Stimulated activated CD8-positive, alpha-beta memory T cell treated with anti-CD3 and anti-CD28 coated beads, Interleukin-7, amount 100 ng/mL, for 1 hour (primary cell): ENCODE measurements at places on chromosomes 2 and 18.

DNA sequence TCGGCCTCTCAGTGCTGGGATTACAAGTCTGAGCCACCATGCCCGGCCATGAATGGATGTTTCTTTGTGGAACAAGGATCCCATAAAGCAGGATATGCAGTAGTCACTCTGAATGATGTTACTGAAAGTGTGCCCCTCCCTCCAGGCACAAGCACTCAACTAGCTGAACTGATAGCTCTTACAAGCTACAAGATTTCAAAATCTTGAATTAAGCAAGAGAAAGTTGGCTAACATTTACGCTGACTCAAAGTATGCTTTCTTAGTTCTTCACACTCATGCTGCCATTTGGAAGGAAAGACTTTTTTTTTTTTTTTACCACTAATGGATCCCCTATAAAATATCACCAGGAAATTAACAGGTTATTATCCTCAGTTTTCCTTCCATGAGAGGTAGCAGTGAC lies 549.0 kb upstream of the PKDCC start:
- DNase-seq = no peak

GRCh38 chr18:55385770-55386169 lies 202.2 kb downstream of the TCF4 start:
- DNase-seq = no peak

GRCh38 chr2:128377071-128377910 lies 58.6 kb upstream of the HS6ST1 start:
- DNase-seq = no peak

- no peak for DNase-seq
These were observed 40.9 kb upstream of the MBP start for GRCh38 chr18:77173275-77174030.

- no peak for DNase-seq
These were observed 51.1 kb downstream of the RTN4 start for GRCh38 chr2:54999182-54999581.

DNA sequence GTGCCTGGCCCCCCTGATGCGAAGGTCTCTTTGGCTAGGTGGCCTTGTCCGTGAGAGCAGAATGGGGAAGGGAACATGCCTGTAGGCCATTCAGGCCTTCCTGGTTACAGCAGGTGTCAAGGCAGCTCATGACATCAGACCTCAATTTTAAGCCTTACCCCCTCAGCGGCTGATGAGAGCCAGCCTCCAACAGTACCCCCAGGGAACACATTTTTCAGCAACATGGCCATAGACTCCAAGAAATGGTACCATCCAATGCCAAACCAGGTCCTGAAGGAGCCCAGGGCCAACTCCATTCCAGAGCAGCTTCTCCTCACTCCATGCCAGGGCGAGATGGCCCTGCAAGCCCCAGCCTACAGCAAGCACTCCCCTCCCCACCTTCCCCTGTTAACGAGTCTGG lies 199.2 kb downstream of the SMAD2 start:
- DNase-seq = no peak

GRCh38 chr2:239249776-239250175 lies 151.0 kb downstream of the HDAC4 start:
- DNase-seq = no peak

GRCh38 chr2:175808858-175809257 lies 193.2 kb downstream of the LNPK start:
- DNase-seq = no peak

DNA sequence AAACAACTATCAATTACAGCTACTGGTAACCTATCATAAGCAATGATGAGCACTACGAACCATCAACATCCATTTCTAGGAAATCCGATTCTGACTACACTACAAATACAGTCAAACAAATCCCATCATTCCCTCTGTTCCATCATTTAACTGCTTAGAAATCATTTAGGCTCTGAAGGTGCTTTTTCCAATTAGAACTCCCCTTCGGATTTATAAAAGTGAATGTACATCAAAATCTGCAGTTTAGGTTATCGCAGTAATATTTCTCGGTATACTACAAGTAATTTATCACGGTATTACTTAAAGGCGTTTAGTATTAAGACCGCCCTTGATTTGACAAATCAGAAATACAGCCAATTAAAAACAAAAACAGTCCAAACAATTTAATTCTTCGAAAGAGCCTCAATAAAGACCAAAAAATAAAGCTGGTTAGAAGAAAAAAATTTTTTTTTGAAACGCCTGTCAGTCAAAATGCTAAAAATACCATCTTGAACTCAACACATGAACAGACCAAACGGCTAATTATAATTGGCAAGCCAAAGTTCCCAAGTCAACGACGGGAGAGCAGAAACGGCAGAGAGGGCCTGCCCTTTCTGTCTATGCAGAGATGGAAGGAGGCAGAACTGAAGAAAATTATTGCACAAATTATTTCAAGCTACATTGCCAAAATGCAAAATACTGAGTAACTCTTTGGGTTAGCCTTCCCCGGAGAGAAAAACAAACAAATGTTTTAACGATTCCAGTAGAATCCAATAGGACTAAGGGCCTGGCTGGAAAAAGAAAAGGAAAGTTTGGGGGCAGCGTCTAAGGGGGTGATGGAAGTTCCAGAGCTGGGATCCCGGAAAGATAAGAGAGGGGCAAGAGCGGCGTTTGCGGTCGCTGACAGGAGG lies 1.2 kb downstream of the VPS54 start:
- DNase-seq = no peak

DNA sequence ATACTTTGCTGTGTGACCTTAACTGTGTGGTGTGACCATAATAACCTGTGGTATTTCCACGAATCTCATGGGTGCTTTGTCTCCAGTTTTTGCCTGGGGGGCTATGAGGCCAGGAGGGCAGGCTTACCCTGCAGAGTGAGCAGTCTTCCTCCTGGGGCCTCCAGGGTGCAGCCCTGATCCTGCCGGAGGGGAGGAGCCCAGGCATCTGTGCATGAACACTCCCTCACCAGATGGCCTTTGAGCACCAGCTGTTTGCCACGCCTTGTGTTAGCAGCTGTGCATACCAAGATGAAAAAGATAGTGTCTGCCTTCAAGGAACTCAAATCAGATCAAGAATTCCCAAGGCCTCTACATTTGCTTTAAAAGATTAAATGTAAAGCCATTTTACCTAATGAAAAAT lies 75.0 kb upstream of the RBM44 start:
- no peak for DNase-seq

DNA sequence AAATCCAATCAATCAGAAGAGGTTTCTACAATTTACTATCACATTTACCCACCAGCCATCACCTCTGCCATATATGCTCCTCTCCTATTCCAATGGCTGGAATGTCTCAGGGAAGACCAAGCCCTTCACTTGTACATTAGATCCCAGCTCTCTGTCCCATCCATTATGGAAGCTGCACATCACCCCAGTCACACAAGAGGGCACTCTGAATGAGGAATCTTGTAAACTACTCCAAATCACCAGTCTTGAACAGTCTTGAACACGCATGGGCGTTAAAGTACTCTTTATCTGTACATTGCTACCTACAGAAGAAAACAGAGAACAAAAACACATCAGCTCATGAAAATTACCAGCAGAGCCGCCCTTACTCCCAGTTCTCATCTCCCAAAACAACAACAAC lies 38.7 kb downstream of the ZC3H8 start:
- DNase-seq = no peak

- DNase-seq = no peak
These were observed 108.1 kb upstream of the CD302 start for GRCh38 chr2:159905926-159906714.

- DNase-seq = no peak
These were observed 101.4 kb downstream of the NFATC1 start for GRCh38 chr18:79496978-79497637.

DNA sequence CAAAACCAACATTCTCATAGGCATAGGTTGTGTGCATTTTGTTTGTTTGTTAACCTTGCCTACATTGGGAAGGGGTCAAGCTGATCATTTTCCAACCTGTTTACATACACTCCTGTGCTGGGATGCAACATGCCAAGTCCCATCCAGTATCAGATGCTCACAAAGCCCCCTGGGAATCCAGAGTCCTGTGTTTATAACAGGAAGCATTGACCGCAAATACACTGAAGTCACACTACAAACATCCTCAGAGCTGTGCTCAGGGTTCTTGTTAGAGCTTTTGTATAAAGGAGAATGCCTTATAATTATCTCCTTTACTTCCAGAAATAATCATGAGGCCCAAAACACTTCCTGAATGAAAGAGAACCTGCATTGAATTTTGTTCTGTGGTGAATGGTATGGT lies 488.7 kb upstream of the TCF4 start:
- no peak for DNase-seq

- DNase-seq = no peak
These were observed 84.2 kb upstream of the FAM136A start for GRCh38 chr2:70385966-70386595.

DNA sequence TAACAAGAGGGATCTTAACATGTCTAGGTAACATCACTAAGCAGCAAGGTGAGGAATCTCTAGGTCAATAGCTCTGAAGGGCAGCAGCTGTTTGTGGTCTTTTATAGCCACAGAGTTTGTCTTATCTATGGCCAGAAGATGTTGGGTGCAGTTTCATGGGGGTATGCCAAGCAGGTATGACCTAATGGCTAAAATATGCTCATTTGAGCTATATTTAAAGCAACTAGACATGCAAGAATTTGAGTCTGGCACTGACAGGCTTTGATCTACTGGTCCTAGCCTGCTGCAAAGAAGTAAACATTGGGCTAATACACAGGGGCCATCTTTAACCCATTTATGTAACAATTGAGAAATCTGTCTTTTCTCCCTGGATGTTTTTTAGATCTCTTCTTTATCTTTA lies 13.9 kb upstream of the UGP2 start:
- no peak for DNase-seq

DNA sequence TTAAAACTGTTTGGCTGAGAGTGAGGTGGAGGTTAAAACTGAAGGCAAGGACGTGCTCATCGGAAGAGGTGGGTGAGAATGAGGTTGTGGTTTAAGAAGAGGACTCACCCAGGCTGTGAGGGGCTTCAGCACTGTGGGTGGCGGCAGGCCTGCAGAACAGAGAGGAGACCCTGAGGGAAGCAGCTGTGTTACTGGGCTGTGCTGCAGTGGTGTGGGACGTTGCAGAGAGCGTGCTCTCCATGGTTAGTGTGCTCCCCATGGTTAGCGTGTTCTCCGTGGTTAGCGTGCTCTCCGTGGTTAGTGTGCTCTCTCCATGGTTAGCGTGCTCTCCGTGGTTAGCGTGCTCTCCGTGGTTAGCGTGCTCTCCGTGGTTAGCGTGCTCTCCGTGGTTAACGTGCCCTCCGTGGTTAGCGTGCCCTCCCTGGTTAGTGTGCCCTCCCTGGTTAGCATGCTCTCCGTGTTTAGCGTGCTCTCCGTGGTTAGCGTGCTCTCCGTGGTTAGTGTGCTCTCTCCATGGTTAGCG lies 68.5 kb upstream of the NFATC1 start:
- no peak for DNase-seq

DNA sequence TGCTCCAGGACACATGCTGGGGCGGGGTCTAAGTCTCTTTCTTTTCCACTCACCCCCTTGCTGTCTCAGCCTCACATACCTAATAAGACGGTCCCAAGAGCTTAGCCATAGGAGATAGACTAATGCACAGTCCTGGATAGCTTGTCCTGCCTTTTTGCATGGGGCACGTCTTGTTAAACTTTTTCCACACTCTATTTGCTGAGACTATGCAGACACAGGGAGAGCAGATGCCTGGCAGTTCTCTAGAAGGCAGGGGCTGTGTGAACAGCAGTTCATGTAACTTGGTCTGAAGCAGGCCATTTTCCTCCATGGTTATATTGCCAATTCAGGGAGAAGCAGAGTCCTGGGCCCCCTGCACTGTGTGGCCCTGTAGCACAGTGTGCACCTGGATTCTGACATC lies 142.1 kb downstream of the SEPTIN10 start:
- no peak for DNase-seq

DNA sequence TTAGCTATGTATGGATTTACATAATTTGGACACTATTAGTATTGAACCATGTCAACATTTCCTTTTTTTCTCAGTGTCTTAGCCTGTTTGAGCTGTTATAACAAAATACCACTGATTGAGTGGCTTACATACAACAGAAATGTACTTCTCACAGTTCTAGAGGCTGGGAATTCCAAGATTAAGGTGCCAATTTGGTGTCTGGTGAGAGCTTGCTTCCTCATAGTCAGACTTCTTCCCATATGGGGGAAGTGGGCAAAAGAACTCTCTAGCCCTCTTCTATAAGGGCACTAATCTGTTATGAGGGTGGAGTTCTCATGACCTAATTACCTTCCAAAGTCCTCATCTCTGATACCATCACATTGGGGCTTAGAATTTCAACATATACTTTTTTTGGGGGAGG lies 12.6 kb downstream of the ZNF804A start:
- DNase-seq = no peak

GRCh38 chr2:25177211-25177611 lies 8.8 kb upstream of the POMC start:
- no peak for DNase-seq

GRCh38 chr18:34752056-34752455 lies 42.0 kb downstream of the DTNA start:
- no peak for DNase-seq

- no peak for DNase-seq
These were observed 31.8 kb downstream of the ARHGAP25 start for GRCh38 chr2:68766376-68766845.

GRCh38 chr2:71923887-71924533 lies 223.7 kb downstream of the CYP26B1 start:
- DNase-seq = peak; percentile 23

DNA sequence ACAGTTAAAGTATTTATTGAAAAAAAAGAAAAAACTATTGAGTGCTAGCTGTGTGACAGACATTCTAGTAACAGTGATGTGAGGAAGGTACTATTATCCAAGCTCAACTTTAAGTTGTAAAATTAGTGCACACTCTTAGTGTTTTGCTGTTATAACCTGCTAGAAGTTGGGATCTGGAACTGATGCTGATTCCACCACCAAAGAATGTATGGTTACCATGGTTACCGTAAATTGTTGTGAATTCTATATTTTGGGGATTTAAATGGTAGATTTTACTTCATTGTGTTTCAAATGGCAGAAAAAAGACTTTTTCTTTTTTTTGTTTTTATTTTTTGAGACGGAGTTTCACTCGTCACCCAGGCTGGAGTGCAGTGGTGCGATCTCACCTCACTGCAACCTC lies 5.3 kb downstream of the AGFG1 start:
- DNase-seq = no peak

- DNase-seq = no peak
These were observed 472.1 kb downstream of the PARD3B start for GRCh38 chr2:205017381-205017780.

- no peak for DNase-seq
These were observed 97.0 kb upstream of the FN1 start for GRCh38 chr2:215532844-215533243.

DNA sequence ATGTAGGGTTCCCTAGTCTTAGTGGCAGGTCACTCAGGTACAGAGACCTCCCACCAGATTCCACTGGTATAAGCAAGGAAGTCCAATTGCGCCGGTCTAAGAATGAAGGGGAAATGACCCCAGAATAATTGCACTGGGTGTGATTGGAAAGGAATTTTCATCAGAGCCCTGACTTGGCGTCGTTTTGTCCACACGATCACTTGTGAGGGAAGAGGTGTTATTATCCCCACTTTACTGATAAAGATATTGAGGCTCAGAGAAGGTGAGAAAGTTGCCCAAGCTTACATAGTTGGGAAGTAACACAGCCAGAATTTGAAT lies 61.5 kb downstream of the CIB4 start:
- DNase-seq = no peak
